NAMALWA (cell line): ENCODE measurements at places on chromosomes 3 and 15.

DNA sequence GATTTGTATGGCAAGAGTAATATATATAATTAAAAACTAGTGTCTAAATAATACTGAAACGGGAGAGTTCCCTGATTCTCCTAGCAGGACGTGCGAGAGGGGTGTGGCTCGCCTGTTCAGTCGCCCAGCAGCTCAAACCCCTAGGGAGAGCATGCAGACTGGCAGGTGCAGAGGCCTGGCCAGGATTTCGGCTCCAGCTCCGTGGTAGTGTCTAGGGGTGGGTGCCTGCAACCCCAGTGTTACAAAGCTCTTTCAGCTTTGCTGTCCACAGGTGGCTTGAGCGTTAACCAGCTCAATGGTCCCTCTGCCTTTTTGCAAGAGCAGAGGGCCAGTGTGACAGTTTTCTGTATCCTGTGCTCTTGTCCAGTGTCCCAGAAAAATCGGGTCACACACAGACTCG lies 226.6 kb downstream of the ALCAM start:
- DNase-seq: no peak

DNA sequence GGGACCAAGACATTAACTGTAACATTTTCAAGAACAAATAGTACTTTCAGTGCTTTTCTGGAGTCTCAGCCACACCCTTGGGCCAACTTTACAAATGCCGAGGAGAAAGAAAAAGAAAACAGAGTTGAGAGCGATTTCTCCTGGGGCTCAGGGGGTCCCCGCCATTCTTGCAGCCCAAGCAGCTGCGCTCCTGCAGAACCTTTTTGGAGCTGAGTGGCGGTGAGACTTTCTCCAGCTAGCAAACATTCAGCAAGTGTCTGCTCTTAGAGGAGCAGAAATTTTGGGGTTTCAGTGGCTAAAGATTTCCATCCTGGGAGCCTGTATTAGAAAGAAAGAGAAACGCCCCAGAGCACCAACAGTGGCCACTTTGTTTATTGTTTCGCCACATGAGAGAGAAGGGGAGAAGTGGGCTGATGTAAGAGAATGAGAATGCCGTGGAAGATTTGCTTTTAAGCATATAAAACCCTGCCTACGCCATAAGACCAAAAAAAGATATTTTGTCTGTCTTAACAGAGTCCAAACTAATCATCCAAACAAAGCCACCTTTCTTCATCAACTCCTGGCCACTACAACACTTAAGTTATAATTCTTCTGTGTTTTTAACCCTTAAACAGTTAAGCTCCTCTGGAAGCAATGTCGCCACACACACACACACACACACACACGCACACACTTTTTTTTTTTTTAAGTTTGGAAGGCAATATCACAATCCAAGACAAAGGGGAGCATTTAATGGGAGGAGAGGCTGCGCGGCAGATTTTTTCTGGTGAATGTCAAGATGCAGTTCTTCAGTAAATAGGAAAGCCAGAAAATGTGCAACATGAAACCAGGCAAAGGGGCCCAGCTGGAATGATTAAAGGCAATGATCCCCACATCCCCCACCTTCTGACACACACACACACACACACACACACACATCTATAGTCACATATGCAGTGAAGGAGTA lies 19.2 kb downstream of the EID1 start:
- DNase-seq: no peak

GRCh38 chr3:57029383-57029782 lies 31.1 kb upstream of the SPATA12 start:
- DNase-seq: no peak

- DNase-seq: no peak
Measured at GRCh38 chr3:115699706-115700105, 76.4 kb downstream of the GAP43 start.

DNA sequence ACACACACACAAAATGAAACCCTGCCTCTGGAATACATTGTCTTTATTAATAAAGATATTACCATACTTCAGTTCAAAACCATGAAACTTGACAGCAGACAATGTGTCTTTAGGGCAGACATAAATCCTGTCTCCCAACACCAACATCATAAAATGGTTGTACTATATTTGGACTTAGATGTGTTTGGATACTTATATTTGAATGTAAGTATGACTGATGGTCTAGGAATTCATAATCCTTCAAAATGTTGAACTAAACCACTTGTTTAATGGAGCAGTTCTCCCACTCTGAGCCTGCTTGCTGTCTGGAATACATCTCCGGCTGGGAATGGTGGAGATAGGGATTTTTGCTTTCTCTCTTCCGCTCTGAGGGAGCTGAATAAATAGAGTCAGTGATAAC lies 10.6 kb downstream of the FBN1 start:
- DNase-seq: no peak

DNA sequence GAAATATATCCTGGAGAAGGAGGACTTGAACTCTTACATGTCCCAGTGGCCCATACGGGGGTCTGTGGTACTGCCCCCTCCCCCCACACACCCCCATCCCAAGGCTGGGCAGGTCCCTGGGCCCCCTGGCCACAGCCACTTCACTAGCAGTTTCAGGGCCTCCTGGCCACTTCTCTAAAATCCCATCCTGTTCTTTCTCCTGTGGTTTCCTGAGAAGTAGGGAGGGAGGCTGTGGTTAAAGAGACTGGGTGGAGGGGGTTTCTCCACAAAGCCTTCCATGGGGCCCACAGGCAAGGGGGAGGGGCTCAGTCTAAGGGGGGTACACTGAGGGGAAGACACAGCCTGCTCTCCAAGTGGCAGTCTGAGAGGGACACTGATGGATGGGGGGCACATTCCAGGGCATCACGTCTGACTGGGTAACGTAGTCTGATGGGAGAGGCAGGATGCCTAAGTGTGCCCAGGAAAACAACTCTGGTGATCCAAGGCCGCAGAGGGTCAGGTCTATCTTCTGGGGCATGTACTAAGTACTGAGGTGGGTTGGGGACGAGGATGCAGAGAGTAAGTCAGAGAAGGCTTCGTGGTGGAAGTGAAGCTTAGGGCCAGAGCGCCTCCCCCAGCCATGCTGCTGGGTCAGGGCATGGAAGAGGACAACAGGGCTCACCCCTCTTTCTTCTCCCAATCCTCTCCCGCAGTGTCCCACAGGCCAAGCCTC lies 48.0 kb upstream of the C15orf39 start:
- no peak for DNase-seq

DNA sequence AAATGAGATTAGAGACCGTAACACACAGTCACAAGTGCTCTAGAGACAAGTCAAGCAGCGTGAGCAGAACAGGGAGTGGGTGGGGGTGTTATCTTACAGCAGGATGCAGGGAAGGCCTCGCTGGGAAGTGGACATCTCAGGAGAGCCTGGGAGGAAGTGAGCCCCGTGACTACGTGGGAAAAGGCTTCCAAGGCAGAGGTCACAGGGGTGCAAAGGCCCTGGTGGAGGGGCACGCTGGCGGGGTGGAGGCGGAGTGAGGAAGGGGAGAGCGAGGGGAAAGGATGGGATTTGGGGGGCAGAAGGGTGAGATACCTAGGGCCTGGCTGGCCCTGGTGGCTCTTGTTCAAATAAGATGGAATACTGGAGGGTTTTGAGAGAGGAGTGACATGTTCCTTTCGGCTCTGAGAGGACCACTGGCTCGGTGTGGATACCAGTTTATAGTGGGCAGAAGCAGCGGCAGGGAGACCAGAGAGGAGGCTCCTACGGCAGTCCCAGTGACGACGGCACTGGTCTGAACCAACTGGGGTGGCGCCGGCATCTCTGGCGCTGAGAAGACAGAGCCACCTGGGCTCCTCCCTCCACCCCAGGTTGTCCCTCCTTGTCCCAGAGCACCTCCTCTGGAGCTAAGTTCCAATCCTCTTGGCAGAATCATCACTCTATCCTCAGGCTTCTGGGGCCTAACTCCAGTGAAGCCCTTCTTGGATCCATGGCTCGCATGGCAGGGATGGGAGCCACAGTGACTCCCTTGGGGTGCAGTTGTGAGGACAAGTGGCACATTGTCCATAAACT lies 266.2 kb upstream of the LYSMD4 start:
- DNase-seq: no peak

- DNase-seq: no peak
Measured at GRCh38 chr3:67515778-67516177, 138.6 kb downstream of the SUCLG2 start.

GRCh38 chr15:39672666-39673065 lies 91.8 kb downstream of the THBS1 start:
- DNase-seq: no peak

DNA sequence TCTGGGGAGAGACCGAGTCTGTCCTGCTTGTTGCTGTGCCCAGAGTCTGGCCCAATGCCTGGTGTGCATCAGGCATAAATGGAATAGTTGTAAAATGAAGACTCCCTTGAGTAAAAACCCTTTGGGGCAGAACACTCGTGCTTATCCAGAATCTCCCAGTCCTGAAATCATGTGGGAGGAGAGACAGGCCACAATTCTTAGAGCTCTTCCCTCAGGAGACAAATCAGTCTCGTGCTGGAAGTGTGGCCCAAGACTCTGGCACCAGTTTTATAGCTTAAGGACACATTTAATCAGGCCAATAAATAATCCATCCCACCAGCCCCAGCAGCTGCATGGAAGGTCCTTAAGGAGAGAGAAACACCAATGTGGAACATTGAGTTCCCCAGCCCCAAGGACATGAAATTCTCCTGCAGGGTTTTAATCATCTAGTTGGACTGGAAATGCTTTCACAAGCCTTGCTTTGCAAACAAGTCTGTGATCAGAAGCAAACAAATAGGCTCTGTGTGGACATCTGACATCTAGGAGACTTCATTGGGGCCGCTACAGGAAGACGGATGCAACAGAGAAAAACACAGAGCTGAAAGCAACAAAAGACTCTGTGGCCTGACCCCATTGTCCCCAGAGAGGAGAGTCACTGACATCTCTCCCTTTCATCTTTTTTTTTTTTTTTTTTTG lies 70.4 kb downstream of the LSM3 start:
- no peak for DNase-seq

DNA sequence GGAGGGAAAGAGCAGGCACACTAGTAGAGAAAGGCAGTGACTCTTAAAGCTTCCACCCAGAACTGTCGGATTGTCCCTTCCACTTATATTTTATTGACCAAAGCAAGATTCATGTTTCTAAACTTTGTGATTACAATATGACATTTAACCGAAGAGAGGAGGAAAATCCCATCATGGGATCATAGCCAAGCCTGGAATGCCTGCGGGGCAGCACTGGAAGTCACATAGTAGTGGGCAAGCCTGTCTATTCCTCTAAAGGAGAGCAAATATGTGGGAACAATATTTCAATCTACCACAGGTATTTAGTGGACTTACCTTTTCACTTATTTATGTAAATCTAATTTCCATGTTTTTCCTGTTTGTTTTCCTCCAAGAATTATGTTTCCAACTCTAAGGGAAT lies 3.8 kb upstream of the TMOD3 start:
- no peak for DNase-seq

GRCh38 chr3:162765524-162765923 lies 1268.9 kb downstream of the OTOL1 start:
- DNase-seq: no peak

GRCh38 chr15:42456971-42457370 lies 34.0 kb downstream of the ZNF106 start:
- peak; percentile 68 for DNase-seq

DNA sequence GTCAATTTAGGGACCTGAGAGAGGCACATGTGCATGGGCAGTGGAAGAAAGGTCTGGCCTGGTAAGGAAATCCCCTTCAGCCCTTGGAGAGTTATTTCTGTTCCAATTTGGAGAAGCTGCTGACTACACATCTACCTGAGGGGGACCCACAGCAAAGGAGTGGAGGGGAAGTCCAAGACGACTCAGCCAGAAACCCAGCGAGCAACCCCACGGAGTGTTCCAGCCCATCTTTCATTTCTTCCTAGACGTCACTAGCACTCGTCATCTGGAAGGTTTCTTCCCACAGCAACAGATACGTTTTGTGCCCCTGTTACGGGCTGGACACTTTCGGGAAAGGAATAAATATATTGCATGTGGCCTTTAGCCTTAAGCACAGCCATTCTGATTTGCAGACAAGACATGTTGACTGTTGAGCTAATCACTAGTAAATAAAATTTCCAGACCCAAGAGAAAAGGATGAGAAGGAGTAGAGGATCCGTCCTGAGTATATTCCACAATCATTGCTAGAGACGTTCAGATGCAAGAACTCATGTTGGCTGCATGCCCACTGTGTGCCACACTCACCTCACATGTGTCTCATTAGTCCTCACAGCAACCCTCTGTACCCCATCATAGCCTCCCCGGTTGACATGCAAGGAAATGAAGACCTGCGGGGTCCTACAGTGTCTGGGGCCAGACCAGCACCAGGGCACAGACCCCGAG lies 7.8 kb upstream of the FAM174B start:
- no peak for DNase-seq

DNA sequence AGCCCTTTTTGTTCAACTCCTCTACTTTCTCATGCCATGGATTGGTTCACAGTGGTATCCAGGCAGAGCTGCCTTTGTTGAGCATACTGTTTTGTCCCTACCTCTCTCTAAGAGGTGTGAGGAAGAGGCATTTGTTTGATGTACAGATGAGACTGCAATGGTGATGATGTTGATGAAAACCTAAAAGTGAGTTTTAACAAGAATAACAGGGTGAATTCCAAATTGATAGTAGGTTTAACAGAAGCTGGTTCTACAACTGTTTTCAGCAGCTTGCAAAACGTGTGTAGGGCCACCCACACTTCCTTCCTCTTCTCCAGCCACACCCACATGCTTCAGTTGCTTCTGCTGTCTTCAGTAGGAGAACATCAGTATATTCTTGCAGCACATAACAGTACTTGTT lies 10.2 kb downstream of the SNRK start:
- DNase-seq: peak; percentile 47

DNA sequence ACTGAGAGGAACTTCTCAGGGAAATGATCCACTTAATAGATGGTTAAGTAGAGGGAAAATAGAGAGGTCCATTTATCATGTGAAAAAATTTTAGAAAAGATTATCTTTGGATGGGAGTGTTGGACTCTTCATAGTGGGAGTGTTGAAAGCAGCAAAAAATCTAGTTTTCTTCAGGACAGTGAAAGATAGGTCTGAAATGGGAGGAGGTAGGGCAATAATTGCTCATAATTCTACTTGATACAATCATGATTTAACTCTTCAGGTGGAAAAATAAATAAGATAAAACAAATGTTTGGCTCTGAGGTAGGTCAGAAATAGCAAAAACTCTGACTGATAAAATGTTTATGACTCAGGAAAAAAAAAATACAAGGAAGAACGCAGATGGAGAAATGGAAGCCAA lies 144.1 kb upstream of the DPH6 start:
- no peak for DNase-seq

GRCh38 chr3:94735354-94735753 lies 672.5 kb downstream of the NSUN3 start:
- no peak for DNase-seq

- DNase-seq: no peak
Measured at GRCh38 chr3:134072881-134073582, 43.3 kb upstream of the SLCO2A1 start.

DNA sequence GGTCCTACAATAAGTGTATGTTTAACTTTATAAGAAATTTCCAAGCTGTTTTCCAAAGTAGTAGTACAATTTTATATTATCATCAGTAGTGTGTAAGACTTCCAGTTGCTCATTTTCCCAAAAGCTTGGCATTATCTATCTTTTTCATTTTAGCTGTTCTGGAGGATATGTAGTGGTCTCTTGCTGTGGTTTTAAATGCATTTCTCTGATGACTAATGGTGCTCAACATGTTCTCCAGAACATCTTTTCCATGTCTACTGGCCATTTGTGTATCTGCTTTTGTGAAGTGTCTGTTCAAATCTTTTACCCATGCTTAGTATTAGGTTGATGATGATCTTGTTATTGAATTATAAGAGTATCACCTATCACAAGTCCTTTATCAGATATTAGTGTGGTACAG lies 13.3 kb downstream of the BCL2A1 start:
- DNase-seq: no peak
